ENCODE measurements at places on chromosomes 1 and 21.

GRCh38 chr21:46122237-46122671, 24.3 kb downstream of the COL6A2 start:
- DNase-seq: no peak

- DNase-seq: no peak
These were observed 289.1 kb upstream of the PKN2 start for GRCh38 chr1:88394958-88395357.

GRCh38 chr1:117106478-117106877, 15.1 kb downstream of the TRIM45 start:
- DNase-seq: no peak

DNA sequence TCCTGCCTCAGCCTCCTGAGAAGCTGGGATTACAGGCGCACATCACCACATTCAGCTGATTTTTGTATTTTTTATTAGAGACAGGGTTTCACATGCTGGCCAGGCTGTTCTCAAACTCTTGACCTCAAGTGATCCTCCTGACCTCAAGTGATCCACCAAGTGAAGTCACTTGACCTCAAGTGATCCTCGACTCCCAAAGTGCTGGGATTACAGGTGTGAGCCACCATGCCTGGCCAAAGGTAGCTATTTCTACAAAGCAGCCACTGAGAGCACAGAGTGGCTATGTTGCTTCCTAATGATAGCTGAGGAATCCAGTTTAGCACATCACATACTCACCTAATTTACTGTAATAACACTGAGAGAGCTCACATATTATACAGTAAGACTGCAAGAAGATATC, 44.8 kb upstream of the CPLANE2 start:
- no peak for DNase-seq

GRCh38 chr1:212536586-212536985, 72.0 kb upstream of the ATF3 start:
- DNase-seq: no peak

GRCh38 chr21:41209016-41209619, 41.2 kb downstream of the BACE2 start:
- no peak for DNase-seq

DNA sequence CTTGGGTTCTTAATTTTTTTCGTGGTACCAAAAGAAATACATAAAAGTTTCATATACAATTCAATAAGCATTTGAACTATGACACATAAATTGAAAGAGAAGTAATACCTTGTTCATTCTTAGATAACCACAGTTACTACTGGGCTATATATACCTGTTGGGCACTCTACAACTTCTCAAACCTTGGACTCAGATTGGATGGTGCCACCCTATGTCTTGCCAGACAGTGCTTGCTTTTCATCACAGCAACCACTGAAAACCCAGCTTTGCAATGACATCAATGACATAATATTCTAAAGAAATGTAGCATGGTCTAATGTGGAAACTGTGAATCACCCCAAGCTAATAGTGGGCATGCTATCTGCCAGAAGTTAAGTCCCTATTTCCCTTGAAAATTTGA, 62.8 kb upstream of the DPH5 start:
- no peak for DNase-seq

GRCh38 chr1:165903672-165904071, 76.3 kb downstream of the UCK2 start:
- DNase-seq: no peak

DNA sequence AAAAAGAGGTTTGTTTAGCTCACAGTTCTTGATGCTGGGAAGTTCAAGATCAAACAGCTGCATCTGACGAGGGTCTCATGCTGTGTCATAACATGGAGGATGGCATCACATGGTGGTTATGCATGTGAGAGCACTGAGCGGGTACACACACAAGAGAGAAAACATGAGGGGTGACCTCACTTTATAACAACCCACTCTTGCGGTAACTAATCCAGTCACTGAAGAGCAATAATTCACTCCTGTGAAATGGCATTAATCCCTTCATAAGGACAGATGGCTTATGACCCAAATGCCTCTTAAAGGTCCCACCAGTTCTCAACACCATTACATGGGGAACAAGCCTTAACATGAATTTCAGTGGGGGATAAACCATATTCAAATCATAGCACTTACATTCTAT, 23.2 kb upstream of the CHIT1 start:
- no peak for DNase-seq

DNA sequence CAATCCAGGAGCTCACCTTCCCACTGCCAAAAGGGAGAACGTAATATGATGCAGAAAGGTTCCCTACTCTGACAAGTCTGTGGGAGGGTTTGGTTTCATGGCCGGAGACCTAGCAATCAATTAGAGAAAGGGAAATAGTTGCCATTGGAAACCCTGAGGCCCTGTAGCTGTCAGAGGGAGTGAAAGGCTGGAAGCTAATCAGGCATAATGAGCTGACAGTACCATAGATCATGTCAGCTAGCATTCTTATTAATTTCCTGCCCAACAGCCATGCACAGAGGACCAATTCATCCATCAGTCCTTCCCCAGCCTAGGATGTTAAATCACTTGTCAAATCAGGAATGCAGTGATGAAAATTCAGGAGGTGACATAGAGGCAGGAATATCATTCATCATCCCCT, 527.3 kb downstream of the PLPP3 start:
- DNase-seq: no peak

DNA sequence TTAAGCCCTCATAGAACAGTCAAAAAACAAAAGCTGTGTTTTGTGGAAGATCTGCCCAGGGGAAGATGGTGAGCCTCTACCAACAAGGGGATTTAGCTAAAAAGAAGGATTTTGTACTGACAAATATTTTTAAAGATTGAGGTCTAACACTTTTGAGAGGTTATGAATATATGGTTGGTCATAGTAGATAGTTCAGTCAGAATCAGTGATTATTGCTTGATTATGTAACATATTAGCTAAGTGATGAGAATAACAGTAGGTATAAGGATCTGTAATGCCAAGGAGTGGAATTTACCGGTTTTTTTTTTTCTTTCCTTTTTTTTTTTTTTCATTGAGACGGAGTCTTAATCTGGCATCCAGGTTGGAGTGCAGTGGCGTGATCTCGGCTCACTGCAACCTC, 79.0 kb downstream of the SASS6 start:
- DNase-seq: no peak

DNA sequence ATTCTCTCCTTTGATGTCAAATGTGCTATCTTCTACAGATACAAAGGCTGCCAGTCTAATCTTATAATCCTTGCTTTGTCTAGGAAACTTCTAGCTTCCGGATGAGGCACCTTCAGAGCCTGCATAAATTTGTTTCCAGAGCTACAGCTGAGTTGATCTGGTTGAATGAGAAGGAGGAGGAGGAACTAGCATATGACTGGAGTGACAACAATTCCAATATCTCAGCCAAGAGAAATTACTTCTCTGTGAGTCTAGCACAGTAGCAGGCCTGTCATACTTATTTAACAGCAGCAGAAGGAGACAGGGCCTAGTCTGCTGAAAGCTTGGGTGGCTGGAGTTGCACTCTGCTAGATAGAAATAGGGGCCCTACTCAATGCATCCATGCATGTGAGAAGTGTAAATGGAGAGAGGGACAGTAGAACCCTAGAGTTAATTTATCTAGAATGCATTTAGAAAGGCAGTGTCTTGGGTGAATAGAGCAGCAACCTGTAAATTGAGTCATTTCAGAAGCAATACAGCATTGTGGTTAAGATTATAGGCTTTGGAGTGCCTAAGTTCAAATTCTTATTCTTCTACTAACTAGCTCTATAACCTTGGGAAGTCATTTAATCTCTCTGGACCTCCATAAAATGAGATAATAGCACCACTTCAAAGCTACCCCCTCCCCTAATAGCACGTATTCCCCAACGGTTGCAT, 89.0 kb downstream of the MACF1 start:
- DNase-seq: no peak

DNA sequence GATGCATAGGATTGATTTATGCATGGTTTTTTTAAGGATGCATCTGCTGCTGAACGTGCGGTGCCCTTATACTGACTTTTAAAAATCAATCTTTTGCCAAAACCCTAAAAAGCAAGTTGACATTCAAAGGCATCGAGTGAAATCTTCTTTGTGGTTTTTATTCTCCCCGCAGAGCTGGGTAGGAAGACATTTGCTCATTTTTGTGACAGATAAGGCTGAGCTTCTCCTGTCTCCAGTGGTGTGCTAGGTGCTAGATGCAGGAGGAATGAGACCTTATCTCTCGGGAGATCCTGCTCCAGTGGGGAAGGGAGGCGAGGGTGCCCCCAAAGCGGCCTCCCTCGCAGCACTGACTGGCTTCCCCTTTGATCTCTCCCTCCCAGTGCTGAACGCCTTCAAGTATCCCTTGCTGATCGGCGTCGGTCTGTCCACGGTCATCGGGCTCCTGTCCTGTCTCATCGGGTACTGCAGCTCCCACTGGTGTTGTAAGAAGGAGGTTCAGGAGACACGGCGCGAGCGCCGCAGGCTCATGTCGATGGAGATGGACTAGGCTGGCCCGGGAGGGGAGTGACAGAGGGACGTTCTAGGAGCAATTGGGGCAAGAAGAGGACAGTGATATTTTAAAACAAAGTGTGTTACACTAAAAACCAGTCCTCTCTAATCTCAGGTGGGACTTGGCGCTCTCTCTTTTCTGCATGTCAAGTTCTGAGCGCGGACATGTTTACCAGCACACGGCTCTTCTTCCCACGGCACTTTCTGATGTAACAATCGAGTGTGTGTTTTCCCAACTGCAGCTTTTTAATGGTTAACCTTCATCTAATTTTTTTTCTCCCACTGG, 14.9 kb upstream of the CD101 start:
- peak; percentile 84 for DNase-seq

DNA sequence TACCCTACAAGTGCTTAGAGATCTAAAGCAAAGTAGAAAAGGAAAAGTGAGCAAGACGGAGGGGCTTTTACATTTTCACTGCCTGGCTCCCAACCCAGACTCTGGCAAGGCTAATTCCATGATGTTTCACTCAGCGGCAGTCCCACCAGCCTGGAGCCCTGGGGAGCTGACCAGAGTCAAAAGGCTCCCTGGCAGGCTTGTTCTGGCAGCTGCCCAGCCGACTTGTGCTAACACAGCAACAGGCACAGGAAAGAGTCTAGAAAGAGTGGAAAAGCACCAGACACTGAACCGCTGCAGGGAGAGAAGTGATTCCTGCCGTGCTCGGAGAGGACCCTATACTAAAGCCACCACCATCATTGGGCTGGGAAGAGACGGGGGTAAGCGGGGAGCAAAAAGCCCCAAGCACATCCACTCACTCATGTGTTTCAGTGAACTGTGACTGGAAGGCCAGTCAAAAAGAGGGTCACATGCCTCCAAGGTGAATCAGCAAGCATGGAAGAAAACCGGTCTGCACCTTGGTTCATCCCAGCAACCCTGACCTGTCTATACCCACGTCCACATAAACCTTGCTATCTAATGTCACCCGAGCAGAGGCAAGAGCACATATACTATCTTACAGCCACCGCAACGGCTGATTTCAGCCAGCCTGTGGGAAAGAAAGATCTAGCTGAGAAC, 8.0 kb downstream of the SMIM12 start:
- no peak for DNase-seq

DNA sequence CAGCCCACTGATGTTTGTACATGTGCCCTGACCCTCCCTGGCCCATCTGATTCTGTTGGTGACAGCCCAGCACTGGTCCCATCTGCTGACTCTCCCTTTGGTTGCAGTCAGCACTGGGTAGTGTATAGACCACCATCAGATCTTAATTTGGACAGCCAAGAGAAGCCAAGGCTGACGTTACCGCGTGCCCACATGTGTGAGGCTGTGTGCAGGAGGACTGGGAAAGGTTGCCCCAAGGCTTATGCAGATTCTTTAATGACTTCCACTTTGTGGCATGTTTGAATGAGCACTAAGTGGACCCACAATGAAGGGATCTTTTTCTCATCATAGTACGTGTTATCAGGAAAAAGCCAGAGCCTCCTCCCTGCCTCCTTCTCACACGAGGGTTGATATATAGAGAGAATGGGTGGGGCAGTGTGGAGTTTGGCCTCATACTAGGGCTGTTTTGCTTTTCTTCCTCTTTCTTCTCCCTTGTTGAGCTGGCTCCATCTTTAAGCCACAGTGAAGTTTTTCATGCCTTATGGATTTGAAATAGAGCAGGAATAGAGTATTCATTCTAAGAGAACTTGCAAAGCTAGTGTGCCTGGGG, 93.5 kb downstream of the NAV1 start:
- no peak for DNase-seq

- peak; percentile 70 for DNase-seq
These were observed 5.9 kb downstream of the CLCA2 start for GRCh38 chr1:86429835-86430234.

DNA sequence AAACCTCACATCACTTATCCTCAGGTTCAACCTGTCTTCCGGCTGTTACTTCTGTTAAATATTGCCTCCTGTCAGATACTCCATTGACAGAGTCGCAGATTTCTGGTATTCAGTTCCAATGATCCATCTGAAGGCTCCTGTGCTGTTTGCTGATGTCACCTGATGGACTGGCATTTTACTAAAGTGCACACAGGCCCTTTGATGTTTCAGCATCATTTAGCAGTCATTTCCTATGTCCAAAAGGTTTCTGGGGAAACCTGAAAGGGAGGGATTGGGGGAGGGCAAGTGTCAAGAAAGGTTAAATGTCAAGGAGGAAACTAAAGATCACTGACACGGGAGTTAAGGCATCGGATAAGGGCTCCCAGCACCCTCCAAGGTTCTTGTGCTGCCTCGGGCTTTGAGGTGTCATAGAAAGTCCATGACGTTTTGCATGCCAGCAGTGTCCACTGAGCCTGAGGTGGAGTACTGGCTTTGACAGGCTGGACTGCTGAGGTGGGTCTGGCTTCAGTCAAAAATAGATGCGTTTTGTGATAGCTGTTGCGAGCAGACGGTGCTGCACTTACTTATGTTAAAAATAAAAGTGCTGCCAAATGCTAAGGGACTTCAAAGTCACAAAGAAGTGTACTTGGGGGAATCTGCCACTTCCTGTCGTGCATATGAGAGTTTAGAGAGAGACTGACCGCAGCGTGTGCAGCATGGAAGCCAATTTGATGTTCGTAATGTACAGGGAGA, 30.8 kb downstream of the XCL2 start:
- DNase-seq: no peak

DNA sequence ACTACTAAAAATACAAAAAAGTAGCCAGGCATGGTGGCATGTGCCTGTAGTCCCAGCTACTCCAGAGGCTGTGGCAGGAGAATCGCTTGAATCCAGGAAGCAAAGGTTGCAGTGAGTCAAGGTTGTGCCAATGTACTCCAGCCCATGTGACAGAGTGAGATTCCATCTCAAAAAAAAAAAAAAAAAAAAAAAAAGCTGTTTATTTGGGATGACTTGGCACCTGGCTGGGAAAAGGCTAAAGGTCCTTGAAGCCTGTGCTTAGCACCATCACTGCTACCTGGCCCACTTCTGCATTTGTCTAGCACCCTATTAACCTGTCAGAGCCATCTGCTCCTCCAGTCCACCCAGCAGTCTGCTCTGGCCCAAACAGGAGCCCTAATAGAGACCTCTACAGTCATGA, 25.0 kb downstream of the PRDX6 start:
- no peak for DNase-seq

DNA sequence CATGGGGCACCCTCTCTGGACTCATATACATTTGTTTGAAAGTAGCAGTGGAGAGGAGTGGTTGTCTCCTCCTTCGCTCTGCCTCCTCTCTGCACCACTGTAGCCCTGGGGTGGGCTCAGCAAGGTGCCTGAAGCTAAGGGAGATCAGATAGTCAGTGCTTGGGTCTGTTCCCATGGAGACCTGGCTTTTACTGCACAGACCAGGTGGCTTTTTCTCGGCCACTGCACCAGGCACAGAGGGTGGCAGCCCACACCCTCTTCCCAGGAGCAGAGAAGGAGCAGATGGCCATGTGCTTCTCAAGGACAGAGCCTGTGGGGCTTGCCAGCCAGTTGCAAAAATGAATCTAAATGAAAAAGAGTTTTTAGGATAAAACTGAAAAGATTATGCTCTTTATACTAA, 123.4 kb upstream of the KCNK1 start:
- no peak for DNase-seq

Data from CMK (cell line).